ENCODE measurements at places on chromosomes 1 and 21. TPM values are rescaled to one million over a fixed set of nuclear protein-coding genes. Genes with fewer than 3 reads are reported as not detected.

DNA sequence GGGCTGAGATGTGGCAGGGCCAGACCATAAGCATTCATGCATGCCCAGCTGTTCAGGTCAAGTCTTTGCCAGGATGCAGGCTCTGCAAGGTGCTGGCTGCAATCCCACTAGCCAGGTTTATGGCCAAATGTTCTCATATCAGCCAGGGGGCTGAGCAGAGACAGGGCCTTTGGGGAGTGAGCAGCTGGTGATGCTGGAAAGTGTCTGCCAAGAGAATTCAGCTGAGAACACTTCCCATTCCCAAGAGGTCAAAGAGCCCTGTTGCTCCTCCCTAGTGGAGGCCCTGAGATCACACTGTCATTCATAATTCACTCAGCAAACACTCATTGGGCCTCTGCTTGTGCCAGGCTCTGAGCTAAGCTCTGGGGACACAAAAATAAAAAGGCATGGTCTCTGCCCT is 150.3 kb downstream of the DMRTA2 start:
- DNase-seq: no peak

- no peak for DNase-seq
Observed at GRCh38 chr1:47881505-47882442, 115.4 kb downstream of the TRABD2B start.

GRCh38 chr1:20008391-20008841 is 29.0 kb upstream of the PLA2G2A start:
- DNase-seq: no peak

- no peak for DNase-seq
Observed at GRCh38 chr1:186843226-186843625, 14.5 kb downstream of the PLA2G4A start.

- DNase-seq: no peak
Observed at GRCh38 chr1:45608175-45609156, 15.4 kb downstream of the CCDC17 start.

DNA sequence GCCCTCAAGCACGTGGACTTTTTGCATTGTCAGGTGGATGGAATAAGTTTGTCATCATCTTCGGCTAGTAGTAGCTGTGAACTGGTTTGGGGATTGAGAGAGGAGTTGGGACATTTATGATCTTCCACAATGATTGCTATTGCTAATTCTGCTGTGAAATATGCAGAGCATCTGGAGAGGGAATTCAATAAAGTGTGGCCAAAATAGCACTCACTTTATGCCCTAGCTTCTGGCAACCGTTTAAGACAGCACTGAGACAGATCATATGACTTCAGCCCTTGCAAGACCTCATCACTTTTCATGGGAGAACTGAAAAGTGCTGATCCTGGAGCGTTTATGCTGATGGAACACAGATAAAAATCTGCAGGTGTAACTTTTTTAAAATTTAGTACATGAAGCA is 360.8 kb downstream of the GPATCH2 start:
- no peak for DNase-seq

Gene TFB2M
- total RNA-seq: 17.0 TPM

Gene SLAMF7
- total RNA-seq: not detected

Gene CHIA
- not detected for total RNA-seq

Data from occipital lobe (tissue), 3 donors.